ENCODE measurements at places on chromosomes 5 and 9.

GRCh38 chr9:87884578-87885459, 2.1 kb downstream of the SPATA31E1 start:
- DNase-seq = no peak

DNA sequence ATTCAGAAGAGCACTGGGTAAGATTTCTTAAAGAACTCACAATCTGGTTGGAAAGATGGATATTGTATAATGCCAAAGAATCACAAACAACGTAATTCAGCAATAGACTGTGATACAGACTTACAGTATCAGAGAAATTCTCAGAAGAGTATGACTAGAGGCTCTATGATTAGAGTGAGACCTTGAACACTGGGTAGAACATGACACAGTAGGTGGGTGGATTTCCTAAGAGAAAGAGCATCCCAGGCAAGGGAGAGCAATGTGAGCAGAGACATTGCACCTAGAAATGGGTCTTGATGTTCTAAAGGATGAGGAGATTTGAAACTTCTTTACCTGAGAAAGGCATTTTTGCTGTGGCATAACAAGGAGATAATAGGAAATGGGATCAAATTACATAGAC, 27.3 kb upstream of the CAST start:
- DNase-seq = no peak

DNA sequence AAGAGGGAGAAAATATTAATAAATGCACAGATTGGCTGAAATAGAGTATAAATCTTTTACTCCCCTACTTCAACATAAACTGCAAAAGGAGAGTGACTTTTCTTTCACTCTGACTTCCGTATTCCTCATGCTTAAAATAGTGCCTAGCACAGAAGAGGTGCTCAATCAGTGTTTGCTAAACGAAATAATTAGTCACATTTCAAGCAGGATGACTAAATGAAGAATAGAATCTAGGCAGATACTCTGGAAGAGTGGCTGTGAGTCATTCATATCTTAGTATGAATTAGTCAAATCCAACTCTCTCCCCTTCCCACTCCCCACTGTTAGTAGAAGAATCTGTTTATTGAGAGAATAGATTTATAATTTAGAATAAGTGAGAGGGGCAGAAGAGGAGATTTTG, 4.8 kb downstream of the CD274 start:
- no peak for DNase-seq

DNA sequence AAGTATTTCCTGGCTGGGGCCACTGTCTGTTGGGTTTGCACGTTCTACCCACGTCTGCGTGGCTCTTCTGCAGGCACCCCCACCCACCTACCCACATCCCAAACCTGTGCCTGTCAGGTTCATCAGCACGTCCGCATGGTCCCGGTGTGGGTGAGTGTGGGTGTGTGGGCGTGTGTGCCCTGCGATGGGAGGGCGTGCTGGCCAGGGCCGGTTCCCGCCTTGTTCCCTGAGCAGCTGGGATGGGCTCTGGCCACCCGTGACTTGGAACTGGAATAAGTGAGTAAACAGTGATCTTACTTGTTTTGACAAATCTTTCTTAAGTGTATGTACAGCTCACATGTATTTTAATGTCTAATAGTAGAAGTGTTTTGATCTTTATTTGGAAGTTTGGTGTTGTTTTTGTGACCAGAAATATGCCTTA, 20.4 kb downstream of the ERGIC1 start:
- no peak for DNase-seq
